Liver (tissue), 10 donors: ENCODE measurements at places on chromosomes 3 and 15. TPM values are rescaled to one million over a fixed set of nuclear protein-coding genes. Genes with fewer than 3 reads are reported as not detected.

Gene KNL1
- total RNA-seq: 3.5 TPM

Gene PDHB
- 65.6 TPM for total RNA-seq

Gene GOLGA8J
- 0.25 TPM for total RNA-seq

Gene C3orf49
- total RNA-seq: not detected

Gene PAK6
- total RNA-seq: 0.08 TPM

Gene PLSCR2
- total RNA-seq: not detected

Gene CXCR6
- total RNA-seq: 2.9 TPM

Gene CPNE9
- not detected for total RNA-seq

Gene SV2B
- 0.09 TPM for total RNA-seq

Gene SLC28A1
- 0.09 TPM for total RNA-seq

Gene LRCH3
- 32.6 TPM for total RNA-seq

Gene GNAT1
- total RNA-seq: 0.08 TPM

Gene CCDC13
- 0.42 TPM for total RNA-seq

Gene GORASP1
- total RNA-seq: 11.8 TPM

Gene GOLGA6A
- total RNA-seq: 1.4 TPM

Gene MYH15
- total RNA-seq: 0.05 TPM

Gene TMCO5A
- not detected for total RNA-seq
